Caki2 (cell line): ENCODE measurements at places on chromosomes 7 and 10. TPM values are rescaled to one million over a fixed set of nuclear protein-coding genes. Genes with fewer than 3 reads are reported as not detected.

DNA sequence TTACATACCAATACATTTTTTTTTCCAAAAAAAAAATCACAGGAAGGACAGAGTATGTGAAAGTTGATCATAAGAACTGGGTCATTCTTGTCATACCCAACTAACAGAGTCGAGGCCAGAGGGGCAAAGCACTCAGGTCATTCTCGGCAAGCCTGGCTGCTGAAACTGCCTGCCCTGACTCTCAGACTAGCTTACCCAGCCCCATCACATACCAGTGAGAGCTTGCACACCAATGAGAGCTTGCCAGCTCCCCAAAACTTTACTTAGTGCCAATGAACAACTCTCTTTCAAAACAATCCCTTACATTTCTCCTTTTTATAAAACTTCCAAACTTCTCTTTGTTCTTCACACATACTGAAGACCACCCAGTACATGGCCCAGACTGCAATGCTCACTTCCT, 48.9 kb downstream of the VOPP1 start:
- DNase-seq, result no peak

- DNase-seq, result no peak
Measured at GRCh38 chr10:112816891-112817290, 133.2 kb upstream of the TCF7L2 start.

DNA sequence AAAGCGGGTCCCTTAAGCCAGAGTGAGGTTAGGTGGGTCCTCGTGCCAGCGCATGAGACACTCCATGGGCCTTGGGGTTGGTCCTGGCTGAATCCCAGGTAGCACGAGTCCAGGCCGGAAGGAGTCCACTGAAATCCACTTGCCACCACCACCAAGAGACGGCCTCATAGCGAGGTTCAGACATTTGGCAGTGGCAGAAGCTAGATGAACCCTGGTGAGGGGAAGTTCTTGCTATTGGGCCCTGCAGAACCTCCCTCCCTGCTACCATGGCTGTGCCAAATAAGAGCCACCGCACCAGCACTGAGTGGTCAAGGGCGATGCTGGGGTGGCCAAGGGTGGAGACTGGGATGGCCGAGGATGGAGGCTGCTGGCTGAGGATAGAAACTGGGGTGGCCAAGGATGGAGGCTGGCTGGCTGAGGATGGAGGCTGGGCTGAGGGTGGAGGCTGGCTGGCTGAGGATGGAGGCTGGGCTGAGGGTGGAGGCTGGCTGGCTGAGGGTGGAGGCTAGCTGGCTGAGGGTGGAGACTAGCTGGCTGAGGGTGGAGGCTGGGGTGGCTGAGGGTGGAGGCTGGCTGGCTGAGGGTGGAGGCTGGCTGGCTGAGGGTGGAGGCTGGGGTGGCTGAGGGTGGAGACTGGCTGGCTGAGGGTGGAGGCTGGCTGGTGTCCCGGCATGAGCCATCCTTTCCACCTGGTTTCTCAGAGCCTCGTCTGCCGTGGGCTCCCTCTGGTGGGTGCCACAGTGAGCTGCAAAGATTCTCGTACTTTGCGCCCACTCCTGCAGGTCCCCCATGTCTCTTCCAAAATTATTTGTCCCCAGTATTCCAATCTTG, 88.2 kb downstream of the ELFN1 start:
- DNase-seq, result peak; percentile 23

GRCh38 chr10:115093776-115094408, 727 bp downstream of the ATRNL1 start:
- no peak for DNase-seq

- DNase-seq, result peak; percentile 46
Measured at GRCh38 chr7:22732556-22733126, 5.6 kb downstream of the IL6 start.

GRCh38 chr7:537911-538634, 18.4 kb upstream of the PDGFA start:
- peak; percentile 90 for DNase-seq

DNA sequence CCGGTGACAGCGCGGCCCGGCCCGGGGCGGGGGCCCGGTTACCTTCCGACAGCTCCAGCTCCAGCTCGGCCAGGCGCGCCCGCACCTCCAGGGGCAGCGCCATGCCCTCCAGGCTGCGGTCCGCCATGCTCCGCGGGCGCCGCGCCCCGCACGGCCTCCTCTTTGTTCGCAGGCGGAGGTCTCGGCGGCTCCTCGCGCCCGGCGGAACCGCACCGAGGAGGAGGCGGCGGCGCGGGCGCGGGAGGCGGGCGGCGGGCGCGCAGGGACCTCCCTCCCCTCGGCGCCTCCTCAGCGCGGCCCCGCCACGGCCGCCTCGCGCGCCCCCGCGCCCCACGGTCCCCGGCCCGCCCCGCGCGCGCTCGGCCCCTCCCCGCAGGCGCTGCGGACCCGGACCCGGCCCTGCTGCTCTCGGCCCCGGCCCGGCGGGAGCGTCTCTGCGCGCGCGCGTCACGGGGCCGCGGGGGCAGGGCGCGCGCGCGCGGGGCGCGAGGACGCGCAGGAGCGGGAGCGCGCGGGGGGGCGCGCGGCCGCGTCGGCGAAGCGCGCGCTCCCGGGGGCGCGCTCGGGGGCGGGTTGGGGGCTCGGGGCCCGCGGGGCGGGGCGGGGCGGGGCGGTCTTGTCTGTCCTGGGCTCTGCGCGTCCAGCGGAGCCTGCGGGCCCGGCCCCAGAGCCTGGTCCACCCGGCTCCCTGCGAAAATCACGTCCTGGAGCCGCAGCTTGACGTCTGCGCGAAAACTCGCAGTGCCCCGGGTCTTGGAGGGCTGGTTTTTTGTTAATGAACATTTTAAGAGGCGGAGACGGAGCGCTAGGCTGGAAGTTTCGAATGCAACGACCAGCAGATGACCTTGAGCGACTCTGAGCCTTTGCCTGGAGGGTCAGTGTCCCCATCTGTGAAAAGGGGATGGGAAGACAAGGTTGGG, at the start of gene DIP2C:
Gene DIP2C, minus strand, starts transcription at position 217 of the 920 bp plus-strand sequence. Its CDS starts 90 bp downstream, at position 127.
- peak; percentile 65 for DNase-seq

DNA sequence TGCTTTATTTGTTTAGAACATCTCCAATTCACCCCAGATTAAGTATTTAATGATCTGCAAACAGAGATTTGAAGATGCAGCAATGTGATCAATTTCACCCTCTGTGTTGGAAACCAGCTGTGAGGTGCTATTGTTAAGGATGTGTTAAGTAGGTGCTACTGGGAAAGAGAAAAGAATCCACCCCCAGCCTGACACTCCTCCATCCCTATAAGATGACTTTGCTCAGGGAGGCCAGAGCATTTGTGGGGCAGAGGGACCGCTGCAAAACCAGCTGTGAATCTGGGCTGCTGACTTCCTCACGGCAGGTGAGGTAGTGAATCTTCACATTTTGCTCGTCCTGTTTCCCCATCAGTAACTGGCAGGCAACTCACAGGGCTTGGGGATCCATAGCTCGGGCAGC, 297.5 kb downstream of the GFRA1 start:
- no peak for DNase-seq

DNA sequence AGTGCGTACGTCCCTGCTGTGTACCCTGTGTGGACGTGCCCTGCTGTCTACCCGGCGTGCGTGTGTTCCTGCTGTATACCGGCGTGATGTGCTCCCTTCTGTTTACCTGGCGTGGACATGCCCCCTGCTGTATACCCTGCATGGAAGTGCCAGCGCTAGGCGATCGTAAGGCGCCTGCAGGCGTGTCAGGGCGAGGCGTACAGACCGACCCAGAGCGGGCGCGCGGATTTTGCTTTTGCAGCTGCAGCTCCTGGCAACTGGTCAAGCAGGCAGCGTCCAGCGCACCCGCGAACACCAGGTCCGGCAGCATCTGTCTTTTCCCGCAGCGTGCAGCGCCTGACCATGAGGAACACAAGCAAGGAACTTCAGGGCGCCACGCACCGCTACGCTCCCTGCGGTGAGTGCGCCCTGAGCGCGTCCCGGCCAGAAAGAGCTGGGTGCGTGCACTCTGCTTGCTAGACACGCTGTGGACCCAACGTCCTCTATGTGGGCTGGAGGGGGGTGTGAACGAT, 680 bp downstream of the C7orf57 start:
- no peak for DNase-seq

DNA sequence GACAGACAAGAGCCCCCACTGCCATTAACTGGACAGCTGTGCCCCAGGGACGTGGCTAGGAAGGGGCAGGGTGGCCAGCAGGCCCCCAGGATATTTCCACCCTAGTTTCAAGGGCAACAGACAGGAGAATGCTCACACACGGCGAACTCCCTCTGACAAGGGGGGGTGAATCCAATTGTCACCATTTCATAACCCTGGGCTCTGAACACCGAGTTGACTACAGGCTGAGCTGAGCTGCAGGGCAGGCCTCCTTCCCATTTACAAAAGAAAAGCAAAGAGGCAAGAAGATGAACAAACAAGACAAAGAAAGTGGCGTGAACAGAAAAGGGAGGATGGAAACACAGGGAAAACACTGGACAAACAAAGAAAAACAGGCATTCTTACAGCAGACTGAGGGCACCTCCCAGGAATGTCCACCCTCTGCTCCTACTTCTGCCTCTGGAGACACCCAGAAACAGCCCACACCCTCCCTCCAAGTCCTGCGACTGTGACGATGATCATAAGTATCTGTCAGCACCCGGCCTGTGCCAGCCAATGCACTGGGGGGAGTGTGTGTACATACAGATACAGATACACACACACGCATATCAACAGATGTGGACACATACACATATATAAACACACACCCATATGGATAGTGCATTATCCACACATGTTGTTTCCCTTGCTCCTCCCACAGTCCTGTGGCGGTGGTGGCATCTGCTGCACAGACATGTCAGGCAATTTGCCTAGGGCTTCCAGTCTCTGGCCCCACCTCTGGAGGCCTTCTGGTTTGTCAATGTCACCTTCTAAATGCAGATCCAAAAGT, 66.2 kb downstream of the FAM53B start:
- no peak for DNase-seq

DNA sequence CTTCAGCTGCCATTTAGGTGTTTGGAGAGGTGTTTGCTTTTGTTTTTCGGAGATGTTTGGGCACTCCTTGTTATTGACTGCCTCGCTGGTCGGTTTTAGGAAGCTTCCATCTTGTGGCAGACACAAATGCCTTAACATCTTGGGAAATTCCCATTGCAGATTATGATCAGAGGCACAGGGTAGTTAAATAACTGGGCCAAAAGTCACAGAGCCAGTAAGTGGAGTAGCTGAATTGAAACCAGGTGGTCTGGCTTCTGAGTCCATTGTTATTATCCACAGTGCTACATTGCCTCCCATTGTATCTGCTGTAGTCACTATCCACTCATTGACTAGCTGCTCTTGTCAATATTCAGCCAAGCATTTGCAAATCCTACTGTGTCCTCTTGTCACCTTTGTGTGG, 138.2 kb upstream of the PLPP4 start:
- DNase-seq, result no peak

- DNase-seq, result no peak
Measured at GRCh38 chr7:84083846-84084245, 110.7 kb downstream of the SEMA3A start.

GRCh38 chr10:108323274-108323798, 1158.8 kb upstream of the SORCS1 start:
- no peak for DNase-seq

GRCh38 chr7:3280946-3281656, 20.0 kb upstream of the SDK1 start:
- DNase-seq, result no peak

DNA sequence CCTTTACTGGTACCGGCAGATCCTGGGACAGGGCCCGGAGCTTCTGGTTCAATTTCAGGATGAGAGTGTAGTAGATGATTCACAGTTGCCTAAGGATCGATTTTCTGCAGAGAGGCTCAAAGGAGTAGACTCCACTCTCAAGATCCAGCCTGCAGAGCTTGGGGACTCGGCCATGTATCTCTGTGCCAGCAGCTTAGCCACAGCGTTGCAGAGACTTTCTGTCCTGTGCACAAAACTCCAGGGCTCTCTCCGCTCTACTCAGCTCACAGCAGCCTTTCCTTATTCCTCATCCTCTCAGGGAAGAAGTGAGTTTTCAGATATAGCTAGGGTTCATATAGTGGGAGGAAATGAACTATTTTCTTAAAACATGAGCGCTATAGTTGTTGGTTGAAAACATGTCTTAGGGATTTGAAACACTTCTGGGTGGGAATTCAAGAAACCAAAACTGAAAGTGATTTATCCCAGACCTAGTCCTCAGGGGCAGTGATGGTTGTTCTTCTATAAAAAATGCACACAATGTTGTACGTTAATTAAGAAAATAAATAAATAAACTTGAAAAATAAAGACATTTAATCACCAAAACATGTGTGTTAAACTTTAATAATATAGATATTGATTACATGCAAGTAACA, 150.2 kb upstream of the PRSS58 start:
- no peak for DNase-seq

DNA sequence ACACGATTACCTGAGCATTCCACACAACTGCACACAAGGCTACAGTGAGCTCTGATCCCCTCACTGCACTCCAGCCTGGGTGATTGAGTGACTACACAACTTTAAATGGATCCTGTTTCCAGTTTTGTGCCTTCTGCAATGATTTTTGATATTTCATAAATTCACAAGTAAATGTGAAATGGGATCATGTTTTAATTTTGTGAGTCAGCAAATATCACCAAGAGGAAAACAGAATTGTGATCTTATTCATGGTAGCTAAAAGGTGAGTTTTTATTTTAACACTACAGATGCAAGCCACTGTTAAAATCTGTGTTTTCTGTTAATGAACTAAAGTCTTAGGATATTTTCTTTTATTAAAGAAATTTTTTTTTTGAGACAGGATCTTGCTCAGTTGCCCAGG, 11.4 kb downstream of the ICA1 start:
- no peak for DNase-seq

DNA sequence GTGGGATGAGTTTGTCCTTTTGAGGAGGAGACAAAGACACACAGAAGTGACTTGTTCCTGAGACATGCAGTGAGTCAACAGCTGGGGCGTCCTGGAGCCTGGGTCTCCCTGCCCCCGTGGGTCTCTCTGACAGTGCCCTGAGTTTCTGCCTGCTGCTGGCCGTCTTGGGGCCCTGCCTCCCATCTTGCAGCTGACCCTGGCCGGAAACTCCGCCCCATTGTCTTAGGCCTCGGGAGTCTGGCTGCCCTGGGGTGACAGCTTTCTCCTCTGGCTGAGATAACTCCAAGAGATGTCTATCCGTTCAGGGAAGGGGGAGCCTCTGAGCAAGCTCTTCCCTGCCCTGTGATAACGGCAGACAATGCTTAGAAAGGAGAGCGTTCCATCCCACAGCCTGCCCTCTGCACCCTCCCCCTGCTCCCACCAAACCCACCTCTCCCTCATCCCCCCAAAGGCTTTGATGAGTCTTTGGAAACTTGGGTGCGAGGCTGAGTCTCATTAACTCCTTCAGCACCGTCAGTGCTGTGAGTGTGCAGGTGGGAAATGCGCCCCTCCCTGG, 69.5 kb upstream of the PODXL start:
- peak; percentile 26 for DNase-seq

GRCh38 chr10:104488439-104488832, 134.8 kb downstream of the CFAP58 start:
- DNase-seq, result no peak

PVRIG gene
- total RNA-seq, result 1.4 TPM in 1 of 2 replicates, not detected in the other

CALY gene
- total RNA-seq, result not detected in 2 replicates

GNG11 gene
- total RNA-seq, result 43.8 and 53.3 TPM in 2 replicates

FAM25G gene
- not detected in 2 replicates for total RNA-seq

LBX1 gene
- not detected in 2 replicates for total RNA-seq

CRPPA gene
- total RNA-seq, result 1.2 and 2.0 TPM in 2 replicates

OR2A12 gene
- not detected in 2 replicates for total RNA-seq

RBP4 gene
- total RNA-seq, result 0.54 TPM in 1 of 2 replicates, not detected in the other
